ENCODE measurements at places on chromosomes 5 and 9.

DNA sequence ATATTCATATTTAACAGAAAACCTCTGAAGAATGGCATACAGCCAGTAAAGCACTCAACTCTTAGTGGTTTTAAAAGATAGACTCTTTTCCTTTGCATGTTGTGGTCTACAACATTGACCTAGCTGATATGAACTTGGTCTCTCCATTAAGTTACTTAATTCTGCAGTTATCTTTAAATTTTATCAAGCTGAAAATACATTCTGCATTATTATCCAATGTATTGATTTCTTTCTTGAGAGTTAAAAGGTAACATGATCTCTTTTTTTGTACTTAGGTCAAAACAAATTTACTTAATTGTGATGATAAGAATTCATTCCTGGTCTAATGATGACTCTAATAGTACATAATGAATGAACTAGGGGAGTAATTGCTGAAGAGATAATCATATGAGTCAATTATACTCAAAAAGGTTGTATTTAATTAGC is 132.9 kb downstream of the STARD4 start:
- no peak for DNase-seq

GRCh38 chr5:44412286-44412685 is 23.1 kb upstream of the FGF10 start:
- no peak for DNase-seq

- DNase-seq = no peak
Observed at GRCh38 chr5:148909040-148909439, 82.6 kb downstream of the ADRB2 start.

DNA sequence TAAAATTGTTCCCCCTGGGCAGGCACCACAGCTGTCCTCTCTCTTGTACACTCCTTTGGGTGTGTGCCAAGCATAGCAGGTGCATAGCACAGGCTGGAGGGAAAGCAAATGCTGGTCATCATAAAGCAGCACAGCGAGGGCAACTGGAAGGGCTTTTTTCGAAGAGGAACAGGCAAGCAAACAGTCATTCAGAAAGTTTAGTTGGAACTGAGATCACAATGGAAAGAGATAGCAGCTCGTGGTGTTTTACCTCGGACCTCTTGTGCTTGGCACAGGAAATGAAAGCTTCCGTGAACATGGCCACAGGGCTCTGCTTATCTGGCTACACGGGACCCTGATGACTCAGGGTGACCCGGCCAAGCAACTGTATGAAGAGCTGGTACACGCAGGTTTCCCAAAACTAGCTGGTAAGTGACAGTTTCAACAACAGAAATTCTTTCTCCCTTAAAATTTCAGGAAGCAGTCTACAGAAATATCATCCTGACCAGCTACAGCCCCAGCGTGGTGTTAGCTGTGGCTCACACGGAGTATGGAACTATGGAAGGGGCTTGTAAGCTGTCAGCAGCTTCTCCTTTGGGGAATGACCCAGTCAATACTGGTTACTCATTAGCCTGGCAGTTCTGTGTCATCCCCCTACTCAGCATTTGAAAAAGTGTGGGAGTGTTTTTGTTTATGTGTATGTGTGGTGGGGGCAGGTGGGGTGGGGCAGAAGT is 48.1 kb downstream of the POC5 start:
- DNase-seq = peak; percentile 22

DNA sequence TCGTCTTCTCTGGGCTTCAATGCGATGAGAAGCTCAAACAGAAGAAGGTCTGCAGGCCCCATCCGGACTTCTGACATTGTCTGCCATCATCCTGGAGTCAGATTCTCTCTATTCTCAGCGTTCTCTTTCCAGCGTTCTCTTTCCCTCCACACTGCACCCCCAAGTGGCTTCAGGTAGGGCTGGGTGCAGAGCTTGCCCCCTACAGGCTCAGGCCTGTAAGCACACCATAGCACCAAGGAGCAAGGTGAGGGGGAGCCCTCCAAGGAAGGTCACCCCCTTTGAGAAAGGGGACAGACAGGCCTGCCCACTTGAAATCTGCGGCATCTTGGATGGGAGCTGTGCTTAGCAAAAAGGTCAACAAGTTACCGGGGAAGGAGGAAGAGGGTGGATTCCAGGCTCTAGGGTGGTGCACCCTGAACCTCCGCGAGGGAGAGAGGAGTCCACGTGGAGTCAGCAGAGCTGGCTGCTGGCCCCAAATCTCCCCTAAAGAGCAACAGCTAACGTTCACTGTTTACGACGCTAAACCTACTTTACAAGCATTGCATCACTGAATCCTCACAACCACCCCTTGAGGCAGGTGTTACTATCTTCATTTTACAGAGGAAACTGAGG is 27.5 kb downstream of the GPX3 start:
- no peak for DNase-seq

GRCh38 chr9:87067426-87067825 is 120.1 kb upstream of the GAS1 start:
- no peak for DNase-seq

GRCh38 chr5:158802941-158803341 is 296.8 kb downstream of the EBF1 start:
- no peak for DNase-seq

GRCh38 chr9:4927701-4928100 is 57.4 kb upstream of the JAK2 start:
- DNase-seq = no peak

- DNase-seq = no peak
Observed at GRCh38 chr5:174352681-174353080, 307.2 kb downstream of the NSG2 start.

- DNase-seq = no peak
Observed at GRCh38 chr5:51685419-51685818, 302.2 kb downstream of the ISL1 start.

GRCh38 chr5:171697221-171698102 is 88.2 kb upstream of the SMIM23 start:
- no peak for DNase-seq

DNA sequence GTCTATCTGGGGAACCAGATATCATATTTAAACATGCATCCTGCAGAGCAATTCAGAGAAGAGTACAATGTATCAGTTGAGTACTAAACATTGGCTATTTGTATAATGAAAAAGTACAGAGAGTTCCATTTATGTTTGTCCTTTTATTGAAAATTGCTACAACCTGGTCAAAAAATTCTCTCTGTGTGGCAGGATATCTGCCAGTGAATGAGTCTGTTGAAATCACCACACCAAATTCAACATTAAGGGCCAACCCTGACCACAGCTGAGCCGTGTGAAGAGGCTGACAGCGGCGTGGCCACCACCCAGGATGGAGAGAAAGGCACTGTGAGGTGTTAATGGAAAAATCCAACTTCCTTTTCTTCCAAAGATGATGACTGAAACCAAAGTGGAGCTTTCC is 422.7 kb upstream of the PIK3R1 start:
- DNase-seq = no peak

DNA sequence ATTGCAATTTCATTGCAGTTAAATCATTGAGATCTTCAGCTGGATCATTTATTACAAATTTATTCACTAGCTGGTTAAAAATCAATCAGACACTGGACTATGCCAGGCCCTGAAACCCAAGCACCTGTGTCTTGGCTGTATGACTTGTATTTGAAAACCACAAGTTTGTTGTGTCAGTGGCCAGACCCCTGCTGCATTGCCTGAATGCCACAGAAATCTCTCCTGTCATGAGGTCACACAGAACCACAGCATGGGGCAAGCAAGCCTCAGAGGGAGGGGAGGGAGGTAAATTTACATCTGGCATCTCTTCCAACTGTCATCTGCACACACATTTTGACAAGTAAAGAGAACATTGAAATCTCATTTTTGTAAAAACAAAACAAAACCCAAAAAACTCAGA is 90.0 kb downstream of the ARRDC3 start:
- DNase-seq = no peak

GRCh38 chr9:106820866-106821265 is 42.1 kb upstream of the ZNF462 start:
- DNase-seq = no peak

GRCh38 chr9:38639577-38639940 is 19.2 kb upstream of the ANKRD18A start:
- DNase-seq = no peak

DNA sequence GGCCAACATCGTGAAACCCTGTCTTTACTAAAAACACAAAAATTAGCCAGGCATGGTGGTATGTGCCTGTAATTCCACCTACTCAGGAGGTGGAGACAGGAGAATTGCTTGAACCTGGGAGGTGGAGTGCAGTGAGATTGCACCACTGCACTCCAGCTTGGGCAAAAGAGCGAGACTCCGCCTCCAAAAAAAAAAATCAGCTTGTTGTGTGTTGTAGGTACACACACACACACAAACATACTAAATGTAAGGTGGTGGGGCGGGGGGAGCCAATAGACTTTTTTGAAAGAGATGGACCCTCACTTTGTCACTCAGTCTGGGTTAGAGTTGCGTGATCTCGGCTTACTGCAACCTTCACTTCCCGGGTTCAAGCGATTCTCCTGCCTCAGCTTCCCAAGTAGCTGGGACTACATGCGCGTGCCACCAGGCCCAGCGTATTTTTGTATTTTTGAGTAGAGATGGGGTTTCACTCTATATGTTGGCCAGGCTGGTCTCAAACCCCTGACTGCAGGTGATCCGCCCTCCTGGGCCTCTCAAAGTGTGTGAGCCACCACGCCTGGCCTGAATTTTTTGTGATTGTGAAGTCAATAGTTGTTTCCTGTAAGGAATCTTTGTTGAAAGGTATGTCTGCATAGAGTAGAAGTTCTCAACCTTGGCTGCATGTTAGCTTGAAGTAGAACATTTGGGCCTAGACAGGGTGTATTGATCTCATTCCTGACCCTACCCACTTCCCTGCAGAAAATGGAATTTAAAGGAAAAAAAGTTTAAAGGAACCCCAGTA is 13.7 kb downstream of the NPM1 start:
- DNase-seq = no peak

DNA sequence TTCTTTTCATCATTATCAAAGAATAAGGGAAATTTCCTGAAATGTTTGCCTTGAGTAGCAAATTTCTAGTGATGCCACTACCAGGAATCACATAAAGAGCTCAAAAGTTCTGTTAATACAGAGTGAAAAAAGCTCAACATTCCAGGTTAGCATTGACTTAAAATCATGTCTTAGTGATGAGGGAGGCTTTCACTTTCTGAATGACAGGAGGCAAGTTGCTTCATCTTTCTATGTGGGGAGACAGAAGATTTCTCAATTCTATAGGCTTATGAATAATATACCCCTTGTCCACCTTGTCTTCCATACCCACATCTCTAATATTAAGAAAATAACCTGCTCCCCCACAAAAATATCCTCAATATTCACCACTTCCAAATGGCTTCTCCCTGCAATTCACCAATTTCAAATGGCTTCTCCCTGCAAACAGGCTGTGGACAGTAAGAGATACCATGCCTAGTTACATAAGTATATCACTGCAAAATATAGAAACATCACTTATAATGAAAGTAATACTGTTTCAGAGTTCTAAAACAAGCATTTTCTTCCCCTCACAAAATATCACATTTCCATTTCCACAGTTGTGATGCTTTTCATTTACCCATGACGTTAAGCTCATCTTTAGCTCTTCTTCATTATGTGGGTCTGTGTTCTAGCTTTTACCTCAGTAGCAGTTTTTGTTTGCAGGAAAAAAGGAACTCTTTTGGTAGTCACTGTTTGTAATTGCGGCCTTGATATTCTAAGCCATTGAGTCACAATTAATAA is 2.2 kb upstream of the JAK2 start:
- DNase-seq = no peak

DNA sequence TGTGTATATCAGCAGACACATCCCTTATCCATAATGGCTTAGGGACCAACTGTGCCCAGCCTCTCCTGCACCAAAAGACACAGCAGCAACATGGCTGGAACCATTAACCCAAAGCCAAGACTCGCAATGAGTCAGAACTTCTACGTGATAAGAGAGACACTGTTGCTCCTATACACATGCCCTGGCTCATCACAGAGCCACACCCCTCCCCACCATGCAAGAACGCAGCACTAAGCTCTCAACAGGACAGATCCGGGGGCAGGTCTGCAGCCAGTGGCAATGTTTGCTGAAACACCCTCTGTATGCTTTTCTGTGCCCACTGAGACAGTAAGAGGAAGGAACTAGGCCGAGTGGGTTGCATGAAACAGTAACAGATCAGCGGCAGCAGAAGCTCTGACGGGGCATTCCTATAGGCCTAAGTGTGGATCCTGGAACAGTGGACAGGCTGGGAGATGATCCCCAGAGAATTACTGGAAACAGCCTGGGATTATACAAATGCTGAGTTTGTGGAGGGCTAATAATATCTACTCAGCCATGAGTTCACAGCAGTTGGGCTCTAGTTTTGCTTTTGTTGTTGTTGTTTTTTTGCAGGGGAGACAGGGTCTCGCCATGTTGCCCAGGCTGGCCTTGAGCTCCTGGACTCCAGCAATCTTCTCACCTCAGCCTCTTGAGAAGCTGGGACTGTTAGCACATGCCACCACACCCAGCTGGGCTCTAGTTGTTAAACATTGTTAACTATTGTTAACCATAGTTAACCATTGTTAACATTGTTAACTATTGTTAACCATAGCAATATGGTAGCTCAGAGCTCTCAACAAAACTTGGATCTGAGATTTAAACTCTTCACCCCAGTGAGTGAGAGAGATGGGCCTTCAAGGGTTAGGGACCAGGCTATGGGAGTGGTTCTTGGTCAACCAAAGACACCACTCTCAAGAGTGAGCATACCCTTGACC is 41.0 kb downstream of the B4GALT1 start:
- DNase-seq = no peak

- DNase-seq = no peak
Observed at GRCh38 chr5:67181648-67182221, 14.9 kb downstream of the CD180 start.

DNA sequence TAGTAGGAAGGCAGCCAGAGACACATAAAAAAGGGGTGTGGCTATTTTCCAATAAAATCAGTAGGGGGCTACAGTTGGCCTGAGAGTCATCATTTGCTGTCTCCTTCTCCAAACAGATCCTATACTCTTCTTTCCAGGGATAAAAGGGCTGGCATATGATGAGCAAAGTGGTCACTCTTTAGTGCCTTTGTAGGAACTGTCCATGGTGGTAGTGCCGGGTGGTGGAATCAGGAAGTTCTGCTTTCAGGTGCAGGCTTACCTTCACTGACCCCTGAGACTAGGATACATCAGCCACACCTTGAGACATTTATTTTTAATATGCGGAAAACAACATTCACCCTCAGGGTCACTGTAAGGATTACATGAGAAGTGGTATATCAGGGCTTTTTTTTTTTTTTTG is 80.8 kb downstream of the ASTN2 start:
- no peak for DNase-seq

GRCh38 chr9:102975251-102975650 is 19.9 kb upstream of the CYLC2 start:
- no peak for DNase-seq

DNA sequence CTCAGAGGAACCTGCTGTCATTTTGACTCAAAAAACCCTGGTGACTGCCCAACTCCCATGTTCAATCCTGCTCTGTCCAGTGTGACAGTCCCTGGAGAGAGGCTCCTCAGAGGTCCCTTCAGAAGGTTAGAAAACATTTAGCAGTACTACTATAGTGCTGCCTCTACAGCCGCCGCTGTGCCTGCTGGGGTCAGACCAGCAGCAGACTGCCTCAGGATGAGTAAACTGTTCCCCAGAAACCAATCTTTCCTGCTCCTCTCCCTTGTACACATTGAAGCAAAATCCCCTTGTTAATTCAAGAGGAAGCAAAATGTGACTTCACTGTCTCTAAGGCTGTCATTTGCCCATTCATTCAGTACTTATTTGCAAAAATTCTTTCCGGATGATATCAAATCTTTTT is 94.8 kb upstream of the SMARCA2 start:
- DNase-seq = no peak
